ENCODE measurements at places on chromosomes 5 and 9.

- DNase-seq, result no peak
Measured at GRCh38 chr9:127886401-127886972, 9.0 kb upstream of the AK1 start.

- no peak for DNase-seq
Measured at GRCh38 chr5:4924577-4924976, 215.6 kb upstream of the ADAMTS16 start.

DNA sequence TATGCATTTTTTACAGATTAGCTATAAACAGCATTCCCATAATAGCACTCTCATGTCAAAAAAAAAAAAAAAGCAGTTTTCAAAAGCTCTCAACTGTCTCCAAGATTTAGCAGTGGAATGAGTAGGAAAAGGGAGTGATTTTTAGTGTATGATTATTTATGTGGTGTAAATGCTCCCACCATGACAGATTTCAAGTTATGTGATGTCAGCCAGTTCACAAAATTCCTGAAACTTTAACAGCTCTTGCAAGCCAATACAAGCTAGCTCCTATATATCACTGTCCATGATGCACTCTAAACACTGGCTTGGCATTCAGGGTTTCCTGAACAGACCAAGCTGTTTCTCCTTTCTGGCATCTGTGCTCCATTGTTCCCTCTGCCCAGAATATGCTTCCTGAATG is 7.9 kb upstream of the ANKDD1B start:
- no peak for DNase-seq

DNA sequence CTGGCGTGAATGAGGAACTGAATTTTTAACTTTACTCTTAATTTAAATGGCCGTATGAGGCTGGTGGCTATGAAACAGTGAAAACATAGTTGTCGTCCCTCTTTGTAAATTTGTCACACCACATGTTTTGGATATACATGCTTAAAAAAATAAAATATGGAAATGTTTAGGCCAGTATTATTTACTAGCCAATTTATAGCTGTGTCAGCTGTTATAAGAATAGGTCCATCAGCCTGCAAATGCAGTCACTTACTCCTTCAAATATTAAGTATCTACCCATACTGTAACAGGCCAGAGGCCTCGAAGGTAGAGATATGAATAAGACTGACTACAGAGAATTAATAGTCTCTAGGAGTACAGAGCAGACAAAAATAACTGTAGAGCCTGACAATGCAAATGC is 30.0 kb downstream of the NR6A1 start:
- DNase-seq, result no peak

DNA sequence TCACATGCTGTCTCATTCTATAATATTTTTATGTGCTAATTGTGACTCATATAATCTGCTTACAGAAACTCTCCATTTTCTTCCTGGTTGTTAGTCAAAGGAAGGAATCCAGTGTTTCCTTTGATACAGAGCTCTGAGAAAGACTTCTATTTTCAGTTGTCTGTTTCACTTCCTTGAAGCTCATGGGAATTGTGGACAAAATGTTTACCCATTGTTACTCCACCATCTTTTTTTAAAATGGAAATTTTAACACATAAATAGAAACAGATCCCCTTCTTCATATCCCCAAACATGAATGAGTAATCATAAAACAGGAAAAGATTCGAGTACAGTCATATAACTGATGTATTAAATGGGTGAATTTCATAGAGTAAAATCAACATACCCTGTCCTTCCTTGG is 42.0 kb upstream of the KCNN2 start:
- no peak for DNase-seq

- DNase-seq, result no peak
Measured at GRCh38 chr5:72505016-72505415, 2.2 kb downstream of the ZNF366 start.

- no peak for DNase-seq
Measured at GRCh38 chr5:174581479-174581878, 142.9 kb upstream of the MSX2 start.
